ENCODE measurements at places on chromosomes 6 and 20.

GRCh38 chr6:87436435-87436834 lies 28.7 kb downstream of the CFAP206 start:
- DNase-seq: no peak

GRCh38 chr6:16494793-16495192 lies 256.4 kb downstream of the GMPR start:
- DNase-seq: no peak

- no peak for DNase-seq
These were observed 53.4 kb downstream of the AKAP12 start for GRCh38 chr6:151292974-151293687.

GRCh38 chr20:20594171-20594530 lies 118.3 kb downstream of the RALGAPA2 start:
- DNase-seq: no peak

DNA sequence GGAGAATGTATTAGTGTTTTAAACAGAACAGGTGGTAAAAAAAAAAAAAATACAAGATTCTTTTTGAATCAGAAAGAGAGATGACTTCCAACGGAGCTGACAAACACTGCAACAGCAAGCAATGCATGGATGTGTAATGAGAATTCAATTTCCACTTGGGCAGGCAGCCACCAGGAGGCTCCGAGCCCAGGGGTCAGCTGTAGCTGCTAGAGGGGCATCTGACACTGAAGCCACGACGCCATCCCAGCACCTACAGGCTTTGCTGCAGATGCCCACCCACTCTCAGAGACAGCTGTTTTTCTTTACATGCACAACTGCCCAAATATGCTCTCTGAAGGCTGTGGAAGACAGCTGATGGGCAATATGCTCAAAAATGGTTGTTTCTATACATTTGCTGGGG lies 75.4 kb downstream of the ELOVL5 start:
- DNase-seq: no peak

- no peak for DNase-seq
These were observed 25.1 kb downstream of the ACOT13 start for GRCh38 chr6:24692003-24692402.

DNA sequence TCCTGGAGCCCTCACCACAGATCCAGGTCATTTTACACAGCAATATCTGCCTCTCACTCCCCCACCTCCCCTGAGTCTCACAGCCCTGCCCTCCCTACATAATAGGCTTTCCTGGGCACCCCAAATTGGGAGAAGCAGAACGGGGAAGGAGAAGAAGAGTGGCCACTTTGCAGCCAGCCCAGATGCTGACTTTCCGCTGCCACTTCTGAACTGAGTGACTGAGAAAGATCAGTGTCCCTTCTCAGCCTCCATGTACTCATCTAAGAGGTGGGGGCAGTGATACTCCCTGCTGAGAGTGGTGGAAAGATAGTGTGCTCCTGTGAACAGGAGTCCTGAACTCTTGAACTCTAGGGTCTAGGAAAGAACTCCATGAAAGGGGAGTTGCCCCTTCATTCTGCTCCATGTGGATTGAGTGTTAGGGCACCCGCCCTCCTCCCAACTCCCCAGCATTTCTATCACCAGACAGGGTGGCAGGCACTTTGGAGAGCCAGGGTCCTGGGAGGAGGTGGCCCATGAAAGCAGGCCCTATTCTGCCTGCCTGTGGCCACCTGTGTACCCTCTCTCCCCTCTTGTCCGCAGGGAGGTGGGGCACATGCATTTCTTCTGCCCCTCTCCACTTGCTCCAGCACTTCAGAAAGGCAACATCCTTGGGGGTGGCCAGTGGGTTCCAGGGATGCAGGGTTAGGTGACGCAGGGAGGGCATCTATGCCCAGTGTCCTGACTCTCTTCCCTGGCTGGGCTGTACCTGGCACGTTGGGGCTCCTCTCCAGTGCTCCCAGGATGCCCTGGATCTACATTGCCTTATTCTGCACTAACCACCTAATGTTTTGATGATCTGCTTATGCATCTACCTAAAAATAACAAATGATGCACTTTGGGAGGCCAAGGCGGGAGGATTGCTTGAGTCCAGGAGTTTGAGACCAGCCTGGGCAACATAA lies 38.3 kb upstream of the MRPS18A start:
- DNase-seq: no peak

DNA sequence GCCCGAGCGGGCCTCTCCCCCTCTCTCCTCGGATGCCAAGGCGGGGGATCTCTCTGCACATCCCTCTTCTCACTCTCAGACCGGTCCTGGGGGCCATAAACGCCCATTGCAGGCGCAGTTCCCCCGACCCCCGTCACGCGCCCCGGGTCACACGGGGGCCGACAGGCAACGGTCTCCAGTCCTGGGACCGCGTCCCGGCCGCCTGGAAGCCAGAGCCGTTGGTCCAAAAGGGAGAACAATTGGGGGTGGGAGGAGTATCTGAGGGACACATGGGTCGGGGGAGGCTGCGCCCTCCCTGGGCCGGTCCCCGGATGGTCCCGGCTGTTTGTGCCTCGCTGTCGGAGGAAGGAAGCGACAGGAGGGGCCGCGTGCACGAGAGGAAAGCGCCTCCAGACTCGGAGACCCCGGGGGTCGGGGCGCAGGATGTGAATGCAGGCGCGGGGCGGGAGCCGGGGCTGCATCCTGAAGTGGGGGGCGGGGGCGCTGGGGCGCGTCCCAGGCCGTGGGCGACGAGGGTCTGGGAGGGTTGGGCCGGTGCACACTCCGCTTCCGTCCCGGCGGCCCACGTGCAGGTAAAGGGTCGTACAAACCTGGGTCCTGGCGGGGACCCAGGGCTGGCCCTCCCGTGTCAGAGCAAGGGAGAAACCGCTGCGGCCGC lies 903 bp downstream of the SLC4A11 start:
- no peak for DNase-seq

DNA sequence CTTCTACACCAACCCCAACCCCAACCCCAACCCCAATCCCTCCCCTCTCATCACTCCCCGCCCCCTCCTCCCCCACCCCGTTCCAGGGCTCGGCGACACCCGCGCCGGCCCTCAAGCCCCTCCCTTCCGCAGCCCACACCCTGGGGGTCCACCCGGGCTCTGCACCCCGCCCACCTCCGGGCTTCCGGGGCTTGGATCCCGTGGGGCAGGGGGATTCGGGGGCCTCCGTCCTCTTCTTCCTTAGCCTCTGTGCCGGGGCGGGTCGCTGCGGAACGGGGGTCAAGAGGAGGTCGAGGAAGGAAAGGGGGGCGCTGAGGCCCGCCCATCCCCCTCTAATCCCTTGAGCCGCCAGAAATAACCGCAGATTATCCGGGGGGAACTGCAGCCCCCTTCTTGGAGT lies 690 bp downstream of the TULP1 start:
- DNase-seq: no peak

DNA sequence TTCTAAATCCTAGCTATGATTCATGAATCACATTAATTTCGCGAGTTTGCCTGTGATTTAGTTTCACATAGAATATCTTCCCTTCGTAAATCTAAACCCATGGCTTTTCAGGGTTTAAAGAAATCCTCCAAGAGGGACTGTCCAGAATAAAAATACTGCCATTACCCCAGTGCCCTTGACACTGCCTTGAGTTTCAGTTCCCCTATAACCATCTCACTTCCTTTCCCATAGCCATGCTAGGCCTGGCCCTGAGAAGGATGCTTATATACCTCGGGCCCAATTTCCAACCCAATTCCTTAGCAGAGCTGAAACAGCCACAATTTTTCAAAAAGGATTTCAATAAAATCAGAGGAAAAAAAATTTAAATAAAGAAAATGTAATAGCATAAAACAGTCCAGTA lies 697.3 kb downstream of the FRK start:
- no peak for DNase-seq

DNA sequence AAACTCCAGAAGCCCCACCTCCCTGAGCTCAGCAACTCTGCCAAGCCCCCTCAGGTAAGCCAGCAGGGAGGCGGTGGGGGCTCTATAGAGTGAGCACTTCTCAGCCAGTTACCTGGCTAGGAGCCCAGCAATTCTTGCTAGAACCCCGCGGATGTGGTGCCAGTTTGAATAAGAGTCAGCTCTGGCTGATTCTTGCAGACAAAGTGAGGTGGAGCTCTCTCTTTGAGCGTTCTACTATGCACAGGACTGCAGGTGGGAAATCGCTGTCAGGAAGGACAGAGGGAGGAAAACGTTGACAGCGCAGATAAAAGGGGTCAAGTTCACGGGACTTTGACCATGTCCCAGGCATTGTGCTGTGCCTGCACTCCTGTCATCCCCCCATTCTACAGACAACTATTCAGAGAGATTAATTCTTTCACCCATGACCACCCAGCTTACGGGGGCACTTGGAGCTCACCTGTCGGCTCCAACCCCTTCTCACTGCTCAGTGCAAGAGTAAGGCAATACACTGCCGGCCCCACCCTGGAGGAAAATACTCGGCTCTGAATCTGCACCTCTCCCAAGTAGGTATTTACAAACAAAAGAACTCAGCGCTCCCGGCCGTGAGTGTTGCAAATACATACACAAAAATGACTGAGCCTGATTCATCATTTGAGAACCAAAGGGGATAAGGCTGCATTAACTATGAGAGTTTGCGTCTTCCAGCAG lies 92.9 kb downstream of the ANKRD60 start:
- no peak for DNase-seq

DNA sequence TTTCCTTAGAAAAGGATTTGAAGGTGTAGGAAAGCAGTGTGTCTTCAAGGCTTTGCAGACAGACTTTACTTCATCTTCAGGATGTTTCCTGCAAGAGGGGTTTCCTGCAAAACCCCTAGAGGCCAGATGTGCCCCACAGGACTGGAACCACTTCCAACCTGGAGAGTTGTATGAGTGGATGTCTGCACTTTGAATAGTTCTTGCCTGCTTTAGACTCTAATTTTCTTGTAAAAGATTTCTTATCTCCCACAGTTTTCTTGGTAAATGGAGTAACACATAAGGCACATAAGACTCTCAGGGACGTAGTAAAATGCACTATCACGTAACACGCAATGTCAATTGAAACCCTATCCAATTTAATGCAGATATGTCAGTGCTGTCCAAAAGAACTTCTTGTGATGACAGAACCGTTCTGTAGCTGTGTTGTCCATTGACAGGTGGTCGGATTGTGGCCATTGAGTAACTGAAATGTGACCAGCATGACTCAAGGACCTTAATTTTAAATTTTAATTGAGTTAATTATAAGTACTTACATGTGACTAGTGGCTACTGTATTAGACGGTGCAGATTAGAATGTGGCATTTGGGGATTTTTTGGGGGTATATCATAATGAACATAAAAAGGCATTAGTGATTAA lies 118.7 kb downstream of the JARID2 start:
- DNase-seq: no peak

DNA sequence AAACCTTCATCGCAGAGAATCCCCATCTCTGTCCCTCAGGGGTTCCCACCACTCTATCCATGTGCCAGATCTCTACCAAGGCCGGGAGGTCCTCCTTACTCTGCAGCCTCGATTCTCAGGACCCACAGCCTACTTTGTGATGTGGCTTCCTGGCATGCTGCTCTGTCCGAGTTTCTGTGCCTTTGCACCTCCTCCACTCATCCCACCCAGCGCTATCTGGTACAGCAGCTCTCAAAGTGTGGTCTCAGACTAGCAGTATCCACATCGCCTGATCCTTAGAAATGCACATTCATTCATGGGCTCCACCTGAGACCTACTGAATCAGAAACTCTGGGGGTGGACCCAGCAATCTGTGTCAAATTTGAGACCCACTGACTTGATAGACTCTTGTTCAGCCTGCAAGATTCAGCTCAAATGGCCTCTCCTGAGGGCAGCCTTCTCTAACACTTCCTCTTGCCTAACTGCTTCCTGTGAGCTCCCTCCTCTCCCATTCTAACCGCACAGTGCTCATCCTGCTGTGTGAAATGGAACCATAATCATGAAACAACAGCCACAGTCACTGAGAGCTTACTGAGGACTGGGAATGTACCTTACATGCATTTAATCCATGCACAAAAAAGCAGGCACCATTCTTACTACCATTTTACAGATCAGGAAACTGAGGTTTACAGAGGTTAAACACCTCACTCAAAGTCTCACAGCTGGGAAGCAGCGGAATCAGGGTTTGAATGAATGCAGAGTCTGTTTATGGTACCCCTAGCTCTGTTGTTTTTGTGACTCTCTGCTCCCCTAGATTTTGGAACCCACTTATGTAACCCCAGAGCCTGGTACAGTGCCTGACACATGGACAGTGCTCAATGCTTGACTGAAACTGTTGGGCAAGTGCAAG lies 69.4 kb downstream of the JPH2 start:
- no peak for DNase-seq

GRCh38 chr20:19025430-19026120 lies 186.9 kb upstream of the SLC24A3 start:
- DNase-seq: no peak

GRCh38 chr6:151749341-151749740 lies 58.1 kb upstream of the ESR1 start:
- no peak for DNase-seq

- no peak for DNase-seq
These were observed 912 bp downstream of the IL17F start for GRCh38 chr6:52243282-52243893.

DNA sequence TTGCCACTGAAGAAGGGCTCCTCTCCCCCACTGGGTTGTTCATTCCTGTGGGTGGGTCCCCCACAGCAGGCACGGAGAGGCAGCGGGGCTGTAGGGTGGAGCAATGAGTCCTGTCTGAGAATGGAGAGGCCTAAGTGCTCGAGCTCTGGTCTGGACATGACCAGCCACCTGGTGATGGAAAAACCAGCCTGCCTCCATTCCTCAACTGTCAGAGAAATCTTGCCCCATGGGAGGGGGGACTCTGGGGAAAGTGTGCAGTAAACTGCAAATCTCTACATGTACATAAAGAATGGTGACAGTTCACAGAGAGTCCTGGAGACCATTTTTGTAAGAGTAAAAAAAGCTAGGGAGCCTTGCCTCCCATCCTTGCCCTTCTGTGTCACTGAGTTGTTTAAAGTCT lies 34.1 kb downstream of the INSM1 start:
- DNase-seq: no peak

- no peak for DNase-seq
These were observed 11.0 kb upstream of the FAM210B start for GRCh38 chr20:56347628-56348304.

DNA sequence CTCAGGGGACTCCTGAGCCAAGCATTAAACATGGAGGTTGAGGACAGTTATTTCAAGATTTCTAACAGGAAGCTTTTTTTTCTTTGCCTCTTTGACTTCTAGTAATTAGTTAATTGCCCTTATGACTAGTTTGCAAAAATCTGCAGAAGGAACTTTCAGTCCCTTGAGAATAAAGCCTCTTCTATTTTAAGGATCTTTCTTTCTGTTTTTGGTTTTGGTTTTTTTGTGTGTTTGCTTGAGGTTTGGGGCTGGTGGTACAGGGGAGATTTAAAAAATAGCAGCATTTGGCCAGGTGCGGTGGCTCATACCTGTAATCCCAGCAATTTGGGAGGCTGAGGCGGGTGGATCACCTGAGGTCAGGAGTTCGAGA lies 259.3 kb downstream of the BMP7 start:
- no peak for DNase-seq

All from activated CD8-positive, alpha-beta memory T cell treated with anti-CD3 and anti-CD28 coated beads for 4 hours (primary cell).